ENCODE measurements at places on chromosomes 11 and 22.

DNA sequence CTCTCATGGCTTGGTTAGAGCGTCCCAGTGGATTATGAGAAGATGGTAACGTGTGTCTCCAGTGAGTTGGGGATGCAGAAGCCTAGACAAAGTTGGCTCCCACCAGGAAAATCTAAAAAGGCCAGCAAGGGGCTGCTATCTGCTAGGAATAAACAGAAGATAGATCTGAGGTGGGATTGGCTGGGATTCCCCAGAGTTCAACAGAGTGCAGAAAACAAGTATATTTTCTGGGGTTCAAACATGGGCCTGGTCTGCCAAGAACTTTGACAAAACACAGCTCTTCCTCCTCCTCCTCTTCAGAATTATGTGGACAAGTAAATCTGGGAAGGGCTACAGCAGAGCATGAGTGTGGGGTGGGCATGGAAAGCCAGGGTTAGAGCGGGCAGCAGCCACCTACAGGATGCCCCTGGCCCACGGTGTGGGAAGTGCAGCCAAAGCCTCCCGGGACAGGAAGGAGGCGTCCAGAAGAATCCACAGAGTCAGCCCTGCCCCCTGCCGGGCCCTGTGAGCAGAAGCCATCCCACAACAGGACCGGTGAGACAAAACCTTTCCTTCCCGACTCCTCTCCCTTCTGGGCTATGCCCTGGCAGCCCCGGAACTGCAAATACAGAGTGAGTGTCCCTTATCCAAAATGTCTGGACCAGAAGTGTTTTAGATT lies 67.1 kb downstream of the CD82 start:
- DNase-seq = no peak

DNA sequence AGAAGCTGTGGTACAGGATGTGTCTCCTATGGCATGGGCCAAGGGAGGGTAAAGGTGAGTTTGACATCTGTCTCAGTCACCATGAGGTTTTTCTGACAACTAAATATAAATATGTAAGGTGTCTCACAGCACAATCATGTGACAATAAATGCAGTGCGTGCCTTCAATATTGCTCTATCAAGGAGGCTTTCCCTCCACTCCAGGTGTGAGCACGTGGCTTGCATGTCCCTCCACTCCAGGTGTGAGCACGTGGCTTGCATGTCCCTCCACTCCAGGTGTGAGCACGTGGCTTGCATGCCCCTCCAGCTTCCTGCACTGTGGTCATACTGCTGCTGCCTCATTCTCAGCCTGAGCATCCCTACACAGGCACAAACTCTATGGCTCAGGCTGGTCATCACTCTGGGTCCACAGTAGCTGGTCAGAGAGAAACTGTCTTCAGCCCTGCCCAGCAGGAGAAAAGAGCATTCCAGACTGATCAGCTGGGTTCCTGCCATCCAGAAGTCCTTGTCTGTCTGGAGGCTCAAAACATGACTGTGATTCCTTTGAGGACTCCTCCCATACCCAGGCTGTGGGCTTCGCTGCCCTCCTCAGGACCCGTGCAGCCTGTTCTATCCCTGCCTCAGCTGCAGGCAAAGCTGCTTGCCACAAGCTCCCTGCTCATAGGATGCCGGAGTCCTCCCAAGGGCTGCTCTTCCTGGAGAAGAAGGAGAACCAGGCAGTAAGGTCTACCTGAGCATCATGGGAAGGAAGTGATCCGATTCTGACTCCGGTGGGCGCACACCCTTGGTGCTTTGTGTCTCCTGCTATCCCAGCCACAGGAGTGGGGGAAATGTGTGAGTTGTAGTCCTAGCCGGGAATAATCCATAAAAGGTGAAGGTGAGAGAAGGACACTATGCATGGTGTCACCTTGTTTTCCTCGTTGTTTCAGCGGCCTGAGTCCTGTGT lies 33.4 kb upstream of the VPREB1 start:
- no peak for DNase-seq

- DNase-seq = no peak
Measured at GRCh38 chr11:8028766-8029165, 41.6 kb downstream of the EIF3F start.

- no peak for DNase-seq
Measured at GRCh38 chr11:9201372-9202162, 63.6 kb downstream of the DENND5A start.

- DNase-seq = no peak
Measured at GRCh38 chr11:100769617-100770016, 82.5 kb downstream of the ARHGAP42 start.

DNA sequence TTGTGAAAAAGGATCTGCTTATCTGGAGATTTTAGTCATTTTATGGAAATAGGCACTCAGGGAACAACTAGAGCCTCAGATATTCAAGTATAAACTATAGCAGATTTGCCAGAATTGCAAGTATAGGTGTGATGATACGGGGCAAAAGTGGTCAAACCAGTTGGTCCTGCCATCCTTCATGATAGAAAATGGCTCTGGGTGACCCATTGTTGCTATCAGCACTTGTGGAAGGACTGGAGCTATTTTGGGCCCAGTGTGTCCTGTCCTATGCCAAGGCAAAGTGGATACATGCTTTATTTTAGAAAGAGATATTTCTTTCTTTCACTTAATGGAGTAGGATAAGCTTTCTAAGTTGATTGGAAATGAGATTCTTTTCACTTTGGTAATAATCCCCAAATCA lies 85.2 kb downstream of the PPP6R3 start:
- no peak for DNase-seq

- DNase-seq = no peak
Measured at GRCh38 chr11:101176381-101176780, 46.8 kb upstream of the PGR start.

GRCh38 chr22:23359583-23360123 lies 179.3 kb downstream of the BCR start:
- no peak for DNase-seq

- DNase-seq = no peak
Measured at GRCh38 chr22:19875061-19875530, 20.4 kb upstream of the GNB1L start.

DNA sequence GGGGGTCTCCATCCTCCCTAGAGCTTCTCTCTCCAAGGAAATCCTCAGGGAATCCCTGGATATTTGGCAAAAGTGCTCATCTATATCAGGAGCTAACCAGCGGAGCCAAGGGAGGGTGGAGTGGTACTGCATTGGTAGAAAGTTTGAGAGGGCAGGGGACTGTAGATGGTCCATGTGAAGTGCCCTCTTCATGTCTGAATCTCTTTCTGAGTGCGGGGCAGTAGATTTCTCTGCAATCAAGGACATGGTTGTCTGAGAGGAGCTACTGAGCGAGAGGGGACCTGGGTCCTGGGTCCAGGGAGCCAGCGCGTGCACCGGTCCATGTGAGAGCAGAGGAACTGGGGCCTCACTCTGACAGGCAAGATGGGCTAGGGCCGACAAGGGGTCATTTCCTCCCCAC lies 701 bp downstream of the DIXDC1 start:
- no peak for DNase-seq

- no peak for DNase-seq
Measured at GRCh38 chr22:32684148-32684821, 117.2 kb upstream of the TIMP3 start.

DNA sequence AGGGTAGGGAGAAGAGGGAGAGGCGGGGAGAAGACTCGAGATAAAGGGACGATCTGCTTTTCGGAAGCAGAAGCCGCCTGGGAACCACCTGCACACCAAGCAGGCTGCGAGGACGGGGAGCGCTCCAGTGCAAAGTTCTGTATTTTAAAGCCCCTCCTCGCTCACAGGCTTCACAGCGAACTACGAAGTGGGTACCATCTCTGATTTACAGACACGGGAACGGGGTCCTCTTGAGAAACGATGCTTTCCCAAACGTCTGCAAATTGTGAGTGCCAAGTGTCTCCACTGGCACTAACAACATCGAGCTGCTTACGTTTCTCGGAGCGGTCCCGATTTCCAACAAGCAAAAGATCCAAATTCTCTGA lies 700 bp upstream of the STX3 start:
- DNase-seq = no peak

GRCh38 chr11:65288706-65289536 lies 25.7 kb upstream of the CDC42EP2 start:
- no peak for DNase-seq

DNA sequence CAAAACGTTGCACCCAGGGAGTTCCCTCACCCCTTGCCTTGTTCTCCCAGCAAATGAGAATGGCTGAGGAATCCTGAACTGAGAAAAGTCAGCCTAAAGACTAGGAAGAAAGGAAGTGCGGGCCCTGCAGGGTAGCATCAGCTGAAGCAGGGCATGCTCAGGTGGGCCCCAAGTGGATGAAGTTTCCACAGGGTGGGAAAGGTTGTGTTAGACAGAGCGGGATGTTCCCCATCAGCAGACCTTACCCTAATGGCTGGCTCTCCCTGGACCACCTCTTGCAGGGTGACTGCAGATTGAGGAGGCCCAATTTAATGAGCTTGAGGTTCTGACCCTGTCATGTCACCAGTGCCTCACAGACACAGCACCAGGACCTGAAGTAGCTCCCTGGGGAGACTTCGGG lies 81.5 kb upstream of the MYOD1 start:
- no peak for DNase-seq

DNA sequence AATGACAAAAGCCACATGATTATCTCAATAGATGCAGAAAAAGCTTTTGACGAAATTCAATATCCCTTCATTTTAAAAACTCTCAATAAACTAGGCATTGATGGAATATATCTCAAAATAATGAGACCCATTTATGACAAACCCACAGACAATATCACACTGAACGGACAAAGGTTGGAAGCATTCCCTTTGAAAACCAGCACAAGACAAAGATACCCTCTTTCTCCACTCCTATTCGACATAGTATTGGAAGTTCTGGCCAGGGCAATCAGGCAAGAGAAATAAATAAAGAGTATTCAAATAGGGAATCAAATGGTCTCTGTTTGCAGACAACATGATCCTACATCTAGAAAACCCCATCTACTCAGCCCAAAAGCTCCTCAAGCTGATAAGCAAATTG lies 52.0 kb downstream of the CASP12 start:
- DNase-seq = no peak

DNA sequence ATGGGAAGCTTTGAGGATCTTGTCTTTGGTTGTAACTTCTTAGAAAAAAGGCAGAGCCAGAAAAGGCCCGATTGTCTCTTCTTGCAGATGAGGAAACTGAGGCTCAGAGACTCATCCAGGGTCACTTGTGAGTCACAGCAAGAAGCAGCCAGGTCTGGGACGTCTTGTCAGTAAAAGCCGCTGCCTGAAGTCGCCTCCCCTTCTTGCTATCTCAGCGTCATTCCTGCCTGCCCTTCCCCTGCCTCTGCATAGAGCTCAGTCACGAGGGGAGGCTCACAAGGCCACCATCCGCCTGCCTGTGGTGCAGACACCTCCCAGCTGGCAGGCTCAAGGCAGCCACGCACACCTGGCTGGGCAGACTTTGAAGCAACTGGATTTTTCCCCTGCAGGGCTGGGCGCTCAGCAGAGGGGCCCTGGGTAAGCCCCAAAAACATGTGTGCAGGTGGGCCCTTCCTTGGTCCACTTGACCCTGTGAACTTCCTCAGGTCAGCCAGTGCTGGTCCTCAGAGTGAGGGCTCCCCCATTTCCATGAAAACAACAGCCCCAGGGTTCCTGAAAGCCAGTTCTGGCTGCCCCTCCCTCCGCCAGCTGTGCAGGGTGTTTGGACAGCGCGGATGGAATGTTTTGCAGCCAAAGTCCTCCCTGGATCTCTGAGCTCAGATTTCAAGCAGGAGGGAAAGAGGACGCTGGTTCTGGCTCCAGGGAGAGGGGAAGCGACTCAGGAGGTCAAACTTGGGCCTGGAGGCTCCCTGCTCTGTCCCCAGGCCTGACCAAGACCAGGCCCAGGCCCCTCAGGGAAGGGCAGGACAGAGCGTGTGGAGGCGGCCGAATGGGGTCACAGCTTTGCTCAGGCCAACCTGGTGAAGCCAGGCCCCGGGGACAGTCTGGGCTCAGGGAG lies 6.0 kb upstream of the RAB3IL1 start:
- no peak for DNase-seq

DNA sequence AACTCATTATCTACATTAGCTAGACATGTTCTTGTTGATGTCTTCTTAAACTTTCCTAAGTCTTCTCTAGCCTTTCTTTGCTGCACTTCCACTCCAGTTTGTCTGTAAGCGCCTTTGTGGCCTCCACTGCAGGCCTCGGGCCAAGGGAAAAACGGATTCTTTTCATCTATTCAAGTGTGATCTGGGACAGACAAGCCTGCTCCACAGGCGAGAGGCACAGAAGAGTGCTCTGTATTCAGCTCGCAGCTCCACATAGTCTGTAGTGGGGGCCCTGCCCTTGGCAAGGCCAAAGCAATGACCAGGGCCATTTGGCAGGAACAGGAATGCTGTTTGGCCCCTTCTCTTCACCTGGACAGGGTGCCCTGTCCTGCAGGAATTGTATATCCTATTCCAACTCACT lies 84.1 kb upstream of the BARX2 start:
- DNase-seq = no peak

GRCh38 chr22:50061141-50061823 lies 3.2 kb upstream of the TTLL8 start:
- DNase-seq = no peak

GRCh38 chr11:87290304-87290922 lies 252.7 kb downstream of the TMEM135 start:
- DNase-seq = peak; percentile 33

- DNase-seq = no peak
Measured at GRCh38 chr11:7538466-7539454, 25.0 kb downstream of the PPFIBP2 start.

DNA sequence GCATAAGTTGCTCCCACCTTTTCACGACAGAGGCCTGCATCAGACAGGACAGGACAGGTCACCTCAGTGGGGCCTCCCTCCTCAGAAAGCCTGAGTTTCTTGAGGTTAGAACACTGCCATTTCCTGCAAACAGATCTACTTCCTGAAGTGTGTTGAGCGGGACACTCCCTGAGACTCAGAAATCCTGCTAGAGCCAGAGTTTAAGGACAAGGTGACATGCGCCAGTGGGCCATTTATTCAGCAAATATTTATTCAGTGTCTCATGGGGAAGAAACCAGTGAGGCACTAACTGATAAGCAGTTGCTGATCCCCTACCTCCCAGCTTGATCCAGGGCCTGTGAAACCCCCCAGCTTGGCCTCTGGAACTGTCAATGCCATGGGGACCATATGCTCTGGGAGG lies 454.6 kb downstream of the SOX6 start:
- no peak for DNase-seq

DNA sequence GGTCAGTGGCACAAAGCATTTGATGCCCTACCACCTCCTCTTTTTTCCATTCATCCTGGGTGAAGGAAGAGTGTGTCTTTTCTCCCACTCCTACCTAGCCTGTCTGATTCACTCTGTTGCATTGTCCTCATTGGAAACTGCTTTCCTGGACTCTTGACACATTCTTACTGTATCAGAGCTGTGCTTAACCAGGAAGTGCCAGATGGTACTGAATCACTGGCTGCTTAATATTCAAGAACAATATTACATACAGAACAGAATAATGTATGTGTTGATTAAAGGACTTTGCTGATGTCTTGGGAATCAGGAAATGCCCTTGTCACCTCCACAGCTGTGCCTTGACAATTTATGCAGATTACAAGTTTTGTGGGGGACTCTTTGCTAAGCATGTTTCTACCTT lies 44.4 kb downstream of the SVIP start:
- no peak for DNase-seq

GRCh38 chr11:100637706-100638105 lies 49.4 kb upstream of the ARHGAP42 start:
- DNase-seq = no peak

Measured in Panc1 (cell line).